T-helper 9 cell (primary cell): ENCODE measurements at places on chromosomes 1 and 21.
A peak's percentile ranks its signal among the peaks of the same experiment; 100 is the strongest.

GRCh38 chr21:14890141-14890540 lies 174.7 kb downstream of the NRIP1 start:
- no peak for DNase-seq

DNA sequence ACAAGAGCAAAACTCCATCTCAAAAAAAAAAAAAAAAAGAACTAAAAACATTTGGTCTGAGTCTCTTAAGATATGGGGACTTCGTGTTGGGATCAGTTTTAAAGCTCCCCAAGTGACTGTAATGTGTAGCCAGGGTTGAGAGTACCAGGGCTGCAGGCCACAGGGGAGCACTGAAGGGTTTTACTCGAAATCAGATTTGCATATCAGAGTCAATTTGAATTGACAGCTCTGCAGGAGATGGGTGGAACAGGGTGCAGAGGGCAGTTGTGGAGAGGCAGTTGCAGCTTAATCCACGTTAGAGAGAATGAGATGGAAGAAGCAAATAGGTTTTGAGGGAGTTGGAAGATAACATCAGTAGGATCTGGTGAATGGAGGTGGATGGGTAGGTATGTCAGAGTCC lies 20.6 kb upstream of the ELOA start:
- DNase-seq, result no peak

DNA sequence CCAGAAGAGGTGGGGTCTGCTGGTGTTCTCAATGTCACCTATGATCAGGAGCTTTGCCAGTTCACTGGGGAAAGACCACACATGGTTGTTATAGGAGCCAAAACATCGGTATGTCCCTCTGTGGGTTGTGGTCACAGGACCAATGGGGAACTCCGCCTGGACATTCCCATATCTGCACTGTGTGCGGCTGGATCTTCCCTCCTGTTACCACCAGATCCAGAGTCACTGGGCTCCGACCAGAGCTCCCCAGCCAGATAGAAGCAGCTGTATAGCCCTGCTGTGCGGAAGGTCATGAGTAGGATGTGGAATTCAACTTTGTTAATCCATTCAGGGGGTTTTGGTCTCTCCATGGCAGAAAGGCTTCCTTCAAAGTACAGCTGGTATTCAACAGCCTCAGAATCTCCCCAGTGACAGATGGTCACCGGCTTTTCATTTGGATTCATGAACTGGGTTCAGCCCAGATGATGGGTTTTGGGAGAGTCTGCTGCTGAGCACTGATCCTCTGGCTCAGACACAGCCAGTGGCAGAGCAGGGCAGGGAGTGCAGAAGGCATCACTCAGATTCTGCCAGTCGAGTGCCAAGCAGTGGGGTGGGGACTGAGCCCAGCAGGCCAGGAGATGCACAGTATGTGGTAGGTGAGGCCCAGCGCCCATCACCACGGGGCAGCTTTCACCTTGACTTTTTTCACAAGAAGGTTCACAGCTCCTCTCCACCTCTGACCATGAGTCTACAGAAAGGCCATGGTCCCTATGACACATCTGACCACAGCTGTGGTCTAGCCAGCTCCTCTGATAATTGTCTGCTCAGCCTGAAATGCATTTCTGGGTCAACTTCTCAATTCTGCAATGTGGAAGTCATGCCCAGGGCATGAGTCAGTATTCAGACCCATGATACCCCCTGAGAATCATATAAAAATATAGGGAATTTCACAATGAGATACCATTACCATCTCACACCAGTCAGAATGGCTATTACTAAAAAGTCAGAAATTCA lies 2.9 kb upstream of the SHCBP1L start:
- DNase-seq, result no peak

GRCh38 chr1:33426916-33427315 lies 4.0 kb downstream of the PHC2 start:
- no peak for DNase-seq

- no peak for DNase-seq
Measured at GRCh38 chr1:245715970-245716369, 561.2 kb downstream of the KIF26B start.

GRCh38 chr1:7856345-7856744 lies 3.5 kb upstream of the UTS2 start:
- DNase-seq, result no peak

DNA sequence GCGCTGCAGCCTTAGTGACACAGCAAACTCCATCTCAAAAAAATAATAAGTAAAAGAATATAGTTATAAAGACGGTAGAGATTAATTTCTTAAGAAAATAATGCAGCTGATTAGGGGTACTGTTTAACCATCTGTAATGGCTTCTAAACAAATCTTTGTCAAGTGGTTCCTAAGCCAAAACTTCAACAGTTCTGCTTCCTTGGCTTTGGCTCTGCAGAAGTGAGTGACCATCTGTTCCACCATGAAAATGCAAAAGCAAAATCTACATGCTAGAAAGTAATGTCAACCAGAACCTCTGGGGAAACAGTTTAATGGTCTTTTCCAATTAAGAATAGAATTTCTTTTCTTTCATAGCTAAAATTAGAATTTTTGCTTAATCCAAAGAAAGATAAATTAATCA lies 8.3 kb upstream of the SH2D5 start:
- no peak for DNase-seq

DNA sequence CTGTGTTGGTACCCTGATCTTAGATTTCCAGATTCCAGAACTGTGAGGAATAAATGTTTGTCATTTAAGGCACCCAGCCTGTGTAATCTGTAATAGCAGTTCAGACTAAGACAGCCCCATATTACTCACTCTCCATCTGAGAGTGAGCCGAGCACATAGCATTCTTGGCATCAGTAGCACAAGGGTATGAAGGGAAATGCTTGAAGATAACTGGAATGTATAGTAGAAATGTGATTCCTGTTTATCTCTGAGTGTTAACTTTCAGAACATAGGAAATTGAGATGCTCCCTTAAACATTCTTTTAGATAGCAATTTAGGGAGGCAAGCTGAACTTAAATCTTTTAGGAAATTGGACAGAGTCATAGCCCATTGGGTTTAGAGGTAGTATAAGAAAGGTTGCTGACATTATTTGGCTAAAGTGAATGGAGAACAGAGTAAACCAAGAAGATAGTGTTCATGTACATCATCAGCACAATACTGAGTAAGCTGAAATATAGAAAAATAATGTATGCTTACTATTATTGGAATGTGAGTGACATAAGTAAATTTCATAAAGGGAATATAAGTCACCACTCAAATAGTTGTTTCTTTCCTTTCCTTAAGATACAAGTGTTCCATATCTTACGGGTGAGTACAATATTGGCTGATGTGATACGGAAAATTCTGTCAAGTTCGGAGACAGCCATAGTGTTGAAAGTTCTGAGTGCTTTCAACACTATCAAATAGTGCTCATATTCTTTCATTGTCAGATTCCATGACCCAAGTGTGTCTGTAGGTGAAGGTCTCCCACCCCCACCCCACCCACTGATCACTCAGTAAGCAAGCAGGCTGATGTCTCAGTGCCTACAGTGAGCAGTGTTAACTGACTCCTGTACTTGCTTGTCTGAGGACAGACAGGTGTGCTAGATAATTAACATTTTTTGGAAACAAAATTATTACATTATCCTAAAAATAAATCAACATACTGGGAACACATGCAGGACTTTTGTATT lies 73.7 kb downstream of the LRRC8D start:
- DNase-seq, result no peak

GRCh38 chr1:152447484-152447883 lies 33.4 kb upstream of the CRNN start:
- DNase-seq, result no peak

DNA sequence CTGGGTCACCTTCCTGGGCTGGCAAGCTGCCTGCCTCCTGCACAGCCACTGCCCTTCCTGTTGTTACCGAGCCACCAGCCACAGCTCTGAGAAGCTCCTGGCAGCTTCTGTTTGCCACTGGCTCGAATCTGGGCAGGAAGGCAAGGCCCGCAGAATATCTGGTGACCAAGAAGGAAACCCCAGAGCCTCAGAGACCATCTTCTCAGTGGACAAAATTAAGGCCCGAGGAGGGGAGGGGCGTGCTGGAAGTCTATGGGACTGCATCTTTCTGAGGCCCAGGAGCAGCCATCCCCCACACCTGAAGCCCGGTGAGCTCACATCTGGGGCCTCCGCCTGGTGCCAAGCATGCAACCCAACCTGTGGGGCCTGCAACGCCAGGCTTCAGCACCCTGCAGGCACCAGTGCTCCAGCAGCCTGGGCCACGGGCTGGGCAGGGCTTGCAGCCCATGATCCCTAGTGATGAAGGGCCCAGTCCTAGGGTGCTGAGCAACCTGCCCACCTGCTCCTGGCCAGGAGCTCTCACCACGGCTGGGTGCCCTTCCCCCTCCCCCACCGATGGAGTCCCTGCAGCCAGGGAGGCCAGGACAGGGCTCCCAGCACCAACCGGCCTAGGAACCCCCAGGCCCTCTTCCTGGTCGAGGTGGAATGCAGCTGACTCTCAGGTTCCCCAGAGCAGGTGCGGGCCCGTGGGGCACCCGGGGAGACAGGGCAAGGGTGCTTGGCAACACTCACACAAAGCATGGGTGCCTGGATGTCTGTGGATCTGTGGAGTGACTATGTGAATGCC lies 879 bp downstream of the CPTP start:
- no peak for DNase-seq

- peak; percentile 56 for DNase-seq
Measured at GRCh38 chr1:98051065-98051675, 130.3 kb upstream of the DPYD start.

- peak; percentile 68 for DNase-seq
Measured at GRCh38 chr1:203327684-203328457, 22.6 kb downstream of the BTG2 start.

GRCh38 chr1:112628516-112628915 lies 8.9 kb downstream of the CAPZA1 start:
- no peak for DNase-seq

GRCh38 chr1:245234217-245235081 lies 79.7 kb downstream of the KIF26B start:
- no peak for DNase-seq

GRCh38 chr1:36864182-36864822 lies 170.0 kb downstream of the GRIK3 start:
- DNase-seq, result no peak

GRCh38 chr21:26835027-26835713 lies 10.0 kb downstream of the ADAMTS1 start:
- no peak for DNase-seq

- no peak for DNase-seq
Measured at GRCh38 chr1:115363171-115363570, 25.1 kb upstream of the NGF start.

DNA sequence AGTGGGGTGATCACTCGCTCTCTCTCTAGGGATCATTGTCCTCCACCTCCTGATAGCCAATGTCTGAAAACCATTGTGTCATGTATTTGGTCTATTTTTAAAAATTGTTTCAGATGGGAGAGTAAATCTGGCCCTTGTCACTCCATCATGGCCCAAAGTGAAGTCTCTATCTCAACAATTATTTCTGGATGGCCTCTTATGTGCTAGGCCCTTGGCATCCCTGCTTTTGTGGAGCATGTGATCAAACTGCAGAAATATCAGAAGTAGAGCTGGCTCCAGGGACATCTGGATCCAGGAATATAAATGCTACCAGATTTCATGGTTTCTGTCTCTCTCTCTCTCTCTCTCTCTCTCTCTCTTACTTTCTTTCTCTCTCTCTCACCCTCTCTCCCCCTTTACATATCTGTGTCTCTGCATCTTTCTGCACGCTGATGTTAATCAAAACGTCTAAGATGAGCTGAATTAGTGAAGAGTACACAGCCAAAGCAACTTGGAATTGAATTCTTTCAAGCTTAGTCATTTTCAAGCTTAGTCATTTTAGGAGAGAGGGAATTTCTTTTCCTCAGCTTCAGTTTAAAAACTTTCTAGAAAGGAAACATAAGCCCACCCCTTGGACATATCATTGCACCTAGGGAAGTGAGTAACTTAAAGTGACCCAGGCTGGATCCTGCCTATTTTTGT lies 47.4 kb upstream of the DOCK7 start:
- DNase-seq, result no peak

GRCh38 chr21:33332143-33332542 lies 7.4 kb downstream of the IFNAR1 start:
- DNase-seq, result no peak

DNA sequence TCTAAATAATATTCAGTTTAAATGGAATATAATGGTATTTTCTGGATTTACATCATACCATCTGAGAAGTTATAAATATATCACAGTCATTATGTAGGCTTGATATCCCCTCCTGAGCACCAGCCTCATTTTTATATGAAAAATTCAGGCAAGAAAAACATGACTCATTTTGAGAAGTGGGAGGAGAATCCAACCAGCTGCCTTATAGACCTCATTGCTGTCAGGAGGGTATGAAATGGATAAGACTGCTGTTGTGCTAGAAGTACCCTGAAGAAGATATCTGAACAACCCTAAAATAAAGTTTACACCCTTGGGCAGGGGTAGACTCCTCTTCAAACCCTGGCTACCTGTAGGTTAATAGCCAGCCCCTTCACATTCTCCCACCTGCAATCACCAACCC lies 8.8 kb downstream of the GIPC2 start:
- no peak for DNase-seq

DNA sequence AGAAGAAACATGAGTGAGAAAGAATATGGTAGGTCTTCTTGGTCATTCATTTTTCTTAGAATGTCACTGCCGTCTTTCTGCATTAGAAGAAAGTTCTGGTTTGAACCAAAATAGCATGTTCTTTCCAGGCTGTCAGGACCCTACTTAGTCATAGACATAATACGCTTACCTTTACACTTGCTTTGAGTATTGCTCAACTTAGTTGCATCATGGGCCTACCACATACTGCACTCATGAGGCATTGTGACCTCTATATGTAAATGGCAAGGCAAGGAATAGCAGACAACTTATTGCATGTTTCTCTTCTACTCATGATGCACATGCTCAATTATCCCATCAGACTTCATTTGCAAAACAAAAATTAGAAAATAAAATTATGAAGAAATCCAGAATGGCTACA lies 415.0 kb downstream of the HLX start:
- DNase-seq, result no peak

GRCh38 chr1:78464449-78464891 lies 26.3 kb upstream of the PTGFR start:
- DNase-seq, result no peak

DNA sequence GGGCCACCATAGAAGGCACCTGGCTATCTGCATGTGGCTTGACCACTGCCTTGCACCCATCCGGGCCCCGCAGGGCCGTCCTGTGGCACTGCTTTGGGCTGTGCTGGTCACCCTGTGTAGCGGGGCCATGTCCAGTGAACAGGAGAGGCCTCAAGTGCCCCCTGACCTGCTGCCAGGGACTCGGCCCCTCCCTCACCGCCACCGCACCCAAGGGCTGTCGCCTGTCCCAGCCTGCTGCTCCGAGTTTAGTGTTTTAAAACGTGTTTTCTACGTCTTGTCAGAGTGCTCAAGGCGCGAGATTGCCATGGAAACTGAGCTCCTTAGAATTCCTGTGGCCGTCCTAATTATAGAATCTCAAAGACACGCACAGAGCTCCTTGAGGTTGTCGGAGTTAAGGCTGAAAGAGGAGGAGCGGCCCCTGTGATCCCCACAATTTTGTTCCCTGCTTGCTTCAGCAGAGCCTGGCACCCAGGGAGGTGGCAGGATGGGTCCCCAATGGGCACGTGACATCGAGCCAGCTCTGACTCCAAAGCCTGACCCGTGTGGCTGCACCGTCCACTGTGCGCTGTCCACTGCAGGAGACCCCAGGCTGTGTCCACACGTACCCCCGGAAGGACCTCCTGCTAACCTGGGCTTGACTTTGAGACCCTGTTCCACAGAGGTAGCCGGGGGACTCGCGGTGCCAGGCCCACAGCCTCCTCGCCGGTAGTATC lies 66.2 kb downstream of the FAAP20 start:
- DNase-seq, result no peak

GRCh38 chr1:32406629-32407111 lies 12.4 kb upstream of the BSDC1 start:
- no peak for DNase-seq

GRCh38 chr1:73998348-73998959 lies 199.5 kb downstream of the LRRIQ3 start:
- DNase-seq, result no peak
